Stimulated activated CD4-positive, alpha-beta T cell treated with anti-CD3 and anti-CD28 coated beads, Interleukin-4, amount 100 ng/mL, for 4 hours (primary cell): ENCODE measurements at places on chromosomes 7 and 10.

- no peak for DNase-seq
These were observed 55.9 kb downstream of the BAMBI start for GRCh38 chr10:28733245-28733644.

- peak; percentile 24 for DNase-seq
These were observed 191.5 kb downstream of the CELF2 start for GRCh38 chr10:11208908-11209829.

DNA sequence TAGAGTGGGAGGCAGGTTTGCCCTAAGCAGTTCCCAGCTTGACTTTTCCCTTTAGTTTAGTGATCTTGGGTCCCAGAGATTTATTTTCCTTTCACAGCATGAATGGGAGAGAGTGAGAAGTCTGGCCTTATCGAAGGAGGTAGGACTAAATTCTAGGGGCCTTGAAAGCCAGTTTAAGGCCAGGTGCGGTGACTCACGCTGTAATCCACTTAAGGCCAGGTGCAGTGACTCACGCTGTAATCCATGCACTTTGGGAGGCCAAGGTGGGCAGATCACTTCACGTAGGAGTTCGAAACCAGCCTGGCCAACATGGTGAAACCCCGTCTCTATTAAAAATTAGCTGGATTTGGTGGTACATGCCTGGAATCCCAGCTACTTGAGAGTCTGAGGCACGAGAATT, 392.2 kb downstream of the ACTR3B start:
- no peak for DNase-seq

GRCh38 chr7:10973942-10974911, 555 bp downstream of the PHF14 start:
- peak; percentile 3 for DNase-seq
